H1 (cell line): ENCODE measurements at places on chromosomes 3 and 15. TPM values are rescaled to one million over a fixed set of nuclear protein-coding genes. Genes with fewer than 3 reads are reported as not detected.

DNA sequence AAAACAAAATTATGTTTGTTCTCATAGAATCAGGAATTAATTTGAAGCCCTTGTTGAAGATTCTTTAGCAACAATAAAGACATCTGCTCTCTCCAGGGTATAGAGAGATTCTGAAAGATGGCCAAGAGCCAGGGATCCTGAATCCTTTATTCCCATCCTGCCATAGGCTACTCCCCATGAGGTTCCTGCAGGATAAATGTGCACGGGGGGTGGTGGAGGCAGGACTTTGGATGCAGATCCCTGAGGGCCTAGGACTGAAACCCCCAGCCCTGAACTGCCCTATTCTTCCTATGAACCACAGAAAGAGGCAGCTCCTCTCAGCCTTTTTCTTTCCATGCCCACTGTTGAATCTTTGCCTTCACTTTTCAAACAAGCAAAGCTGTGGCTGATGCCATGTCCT, 17.1 kb downstream of the TMEM108 start:
- no peak overlapping the region for H3K4me3 ChIP-seq
- H3K4me1 ChIP-seq, result peaks cover 4% of the 10 kb centered on the region; the same call in 1 of the 2 replicates
- H3K27me3 ChIP-seq, result no peaks in the 10 kb centered on the region
- H3K27ac ChIP-seq, result no peak overlapping the region

- no peaks in the 10 kb centered on the region for H3K27me3 ChIP-seq
- no peak for DNase-seq
- no peaks in the 10 kb centered on the region; the same call in 1 of the 2 replicates for H3K4me1 ChIP-seq
- H3K36me3 ChIP-seq, result no peaks in the 10 kb centered on the region
Observed at GRCh38 chr3:81749265-81749664, 12.2 kb downstream of the GBE1 start.

DNA sequence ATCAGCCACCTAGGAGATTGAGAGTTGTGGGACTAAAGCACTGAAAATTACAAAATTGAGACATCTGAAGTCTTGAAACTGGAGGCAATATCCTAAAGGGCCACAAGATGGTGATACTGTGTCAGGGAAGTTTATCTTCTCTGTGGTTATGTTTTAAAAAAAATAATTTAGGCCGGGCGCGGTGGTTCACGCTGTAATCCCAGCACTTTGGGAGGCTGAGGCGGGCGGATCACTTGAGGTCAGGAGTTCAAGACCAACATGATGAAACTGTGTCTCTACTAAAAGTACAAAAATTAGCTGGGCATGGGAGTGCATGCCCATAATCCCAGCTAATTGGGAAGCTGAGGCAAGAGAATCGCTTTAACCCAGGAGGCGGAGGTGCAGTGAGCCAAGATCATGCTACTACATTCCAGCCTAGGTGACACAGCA, 17.9 kb upstream of the NIT2 start:
- H3K36me3 ChIP-seq, result no peaks in the 10 kb centered on the region
- H3K4me1 ChIP-seq, result no peaks in the 10 kb centered on the region
- no peak overlapping the region for H3K27ac ChIP-seq
- no peak for DNase-seq
- H3K27me3 ChIP-seq, result no peaks in the 10 kb centered on the region

CORO2B gene
- polyA plus RNA-seq, result 6.1 and 6.7 TPM in 2 replicates

SPINT1 gene
- polyA plus RNA-seq, result 155 and 266 TPM in 2 replicates

DNA sequence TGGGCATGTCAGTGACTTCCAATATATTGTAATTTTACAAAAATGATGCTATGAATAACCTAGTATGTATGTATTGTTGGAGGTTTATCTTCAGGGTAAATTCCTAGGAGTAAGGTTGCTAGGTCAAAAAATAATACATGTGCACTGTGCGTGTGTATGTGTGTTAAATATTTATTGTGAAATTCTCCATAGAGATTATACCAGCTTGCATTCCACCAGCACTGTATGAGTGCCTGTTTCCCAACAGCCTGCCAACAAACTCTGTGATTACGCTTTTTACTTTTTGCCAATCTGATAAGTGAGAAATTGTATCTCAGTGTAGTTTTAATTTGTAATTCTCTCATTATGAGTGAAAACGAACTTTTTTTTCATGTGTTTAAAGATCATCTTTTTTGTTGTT, 12.6 kb upstream of the IGF2BP2 start:
- H3K4me3 ChIP-seq, result no peak overlapping the region
- DNase-seq, result no peak
- H3K36me3 ChIP-seq, result no peaks in the 10 kb centered on the region
- no peaks in the 10 kb centered on the region for H3K4me1 ChIP-seq
- no peaks in the 10 kb centered on the region for H3K27me3 ChIP-seq

DNA sequence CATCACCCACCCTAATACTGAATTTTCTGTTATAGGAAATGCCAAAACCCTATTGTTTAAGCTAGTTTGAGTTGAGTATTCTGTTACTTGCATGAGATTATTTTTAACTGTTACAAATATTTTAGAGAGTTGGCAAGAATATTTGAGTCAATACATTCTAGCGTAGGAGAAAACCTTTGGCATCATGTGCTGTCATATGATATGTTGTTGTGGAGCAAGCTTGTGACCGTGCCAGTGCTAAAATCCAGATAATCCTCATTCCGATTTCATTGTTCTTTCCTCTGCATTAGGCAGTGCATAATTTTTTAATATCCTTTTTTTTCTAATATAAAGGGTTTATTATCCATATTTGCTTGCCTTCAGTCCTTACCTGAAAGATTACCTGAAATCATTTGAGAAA, 168.0 kb upstream of the GMNC start:
- DNase-seq, result no peak
- no peaks in the 10 kb centered on the region for H3K4me1 ChIP-seq
- no peaks in the 10 kb centered on the region for H3K27me3 ChIP-seq
- H3K27ac ChIP-seq, result no peak overlapping the region

DNA sequence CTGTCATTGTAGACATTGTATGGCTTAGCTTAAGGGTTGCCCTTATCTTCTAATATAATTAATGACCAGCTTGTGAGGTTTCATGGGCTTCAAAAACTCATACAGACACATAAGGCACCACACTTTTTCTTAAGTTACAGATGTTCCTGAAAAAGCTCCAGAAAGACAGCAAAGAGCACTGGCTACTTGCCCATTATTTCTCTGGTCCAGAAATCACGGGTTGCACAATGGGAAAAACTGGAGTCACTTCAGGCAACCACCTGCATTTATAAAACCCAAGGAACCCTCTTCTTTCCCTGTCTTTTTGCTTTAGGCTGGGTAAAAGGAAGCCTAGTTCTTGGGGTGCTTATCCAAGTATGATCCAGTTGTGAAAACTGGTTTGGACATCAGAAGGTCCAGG, 2.3 kb upstream of the COL6A6 start:
- no peaks in the 10 kb centered on the region for H3K36me3 ChIP-seq
- no peak for DNase-seq
- H3K27me3 ChIP-seq, result peaks cover 10% of the 10 kb centered on the region
- 0 out of 2 replicates have a peak, but pooled peaks cover 1% of the 10 kb centered on the region for H3K4me1 ChIP-seq

DNA sequence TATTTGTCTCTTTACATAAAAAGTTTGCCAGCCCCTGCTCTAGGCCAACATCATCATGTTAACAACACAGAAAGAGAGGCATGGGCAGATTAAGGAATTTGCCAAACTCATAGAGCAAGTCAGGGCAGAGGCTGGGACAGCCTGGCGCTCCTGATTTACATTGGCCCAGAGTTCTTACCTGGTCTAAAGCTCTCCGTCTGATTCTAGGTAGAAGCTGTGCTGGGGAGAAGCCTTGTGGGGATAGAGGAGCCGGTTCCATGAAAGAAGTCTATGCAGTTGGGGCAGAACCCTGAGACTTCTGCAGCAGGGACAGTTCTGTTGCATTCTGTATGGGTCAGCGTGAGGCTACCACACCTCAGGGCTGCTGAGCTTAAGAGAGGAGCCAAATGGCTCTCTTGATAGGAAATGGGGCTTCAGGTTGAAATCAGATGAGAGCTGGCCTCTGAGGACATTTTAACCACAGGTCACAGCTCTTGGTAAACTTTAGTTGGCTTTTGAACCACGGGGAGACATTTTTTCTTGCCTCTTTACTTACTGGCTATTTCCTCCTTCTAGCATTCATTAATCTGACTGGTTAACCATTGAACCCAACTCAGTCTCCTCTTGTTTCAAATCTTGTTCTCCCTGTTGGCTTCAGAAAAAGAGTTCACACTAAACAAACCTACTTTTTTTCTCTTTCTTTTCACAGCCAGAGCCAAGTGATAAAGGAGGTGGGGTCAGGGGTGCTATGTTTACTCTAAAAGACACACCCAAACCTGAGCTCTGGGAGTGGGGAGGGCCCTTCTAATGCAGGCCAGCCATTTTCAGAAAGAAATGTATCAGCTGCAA, 250.7 kb downstream of the OPA1 start:
- H3K27me3 ChIP-seq, result no peaks in the 10 kb centered on the region; the same call in 1 of the 2 replicates
- DNase-seq, result no peak
- H3K27ac ChIP-seq, result no peak overlapping the region
- H3K36me3 ChIP-seq, result no peaks in the 10 kb centered on the region
- peaks cover 3% of the 10 kb centered on the region; the same call in 1 of the 2 replicates for H3K4me1 ChIP-seq

GRCh38 chr3:183195266-183195665, 32.7 kb upstream of the LAMP3 start:
- H3K27ac ChIP-seq, result no peak overlapping the region
- H3K4me1 ChIP-seq, result no peaks in the 10 kb centered on the region
- H3K36me3 ChIP-seq, result no peaks in the 10 kb centered on the region
- no peak overlapping the region for H3K4me3 ChIP-seq
- DNase-seq, result no peak

CCDC54 gene
- polyA plus RNA-seq, result not detected in 2 replicates

DNA sequence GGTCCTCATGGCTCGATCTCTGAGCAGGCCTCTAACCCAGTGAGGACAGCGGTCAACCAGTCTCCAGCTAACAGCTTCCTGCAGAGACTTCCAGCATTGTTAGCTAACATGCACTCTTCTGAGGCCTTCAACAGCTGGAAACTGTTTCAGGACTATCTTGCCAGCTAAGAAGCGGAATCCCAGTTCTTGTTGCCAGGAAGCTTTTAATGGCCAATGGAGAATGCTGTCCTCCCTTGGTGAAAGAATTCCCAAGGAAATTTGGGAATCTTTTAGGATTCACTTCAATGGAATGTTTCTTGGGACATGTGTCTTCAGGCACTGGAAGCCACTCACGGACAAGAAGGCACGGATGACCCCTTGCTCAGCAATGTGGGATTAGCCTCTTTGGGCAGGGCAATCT, 91.7 kb downstream of the CEMIP start:
- H3K36me3 ChIP-seq, result no peaks in the 10 kb centered on the region
- peaks cover 8% of the 10 kb centered on the region for H3K4me1 ChIP-seq
- no peak overlapping the region for H3K27ac ChIP-seq
- no peak for DNase-seq

DNA sequence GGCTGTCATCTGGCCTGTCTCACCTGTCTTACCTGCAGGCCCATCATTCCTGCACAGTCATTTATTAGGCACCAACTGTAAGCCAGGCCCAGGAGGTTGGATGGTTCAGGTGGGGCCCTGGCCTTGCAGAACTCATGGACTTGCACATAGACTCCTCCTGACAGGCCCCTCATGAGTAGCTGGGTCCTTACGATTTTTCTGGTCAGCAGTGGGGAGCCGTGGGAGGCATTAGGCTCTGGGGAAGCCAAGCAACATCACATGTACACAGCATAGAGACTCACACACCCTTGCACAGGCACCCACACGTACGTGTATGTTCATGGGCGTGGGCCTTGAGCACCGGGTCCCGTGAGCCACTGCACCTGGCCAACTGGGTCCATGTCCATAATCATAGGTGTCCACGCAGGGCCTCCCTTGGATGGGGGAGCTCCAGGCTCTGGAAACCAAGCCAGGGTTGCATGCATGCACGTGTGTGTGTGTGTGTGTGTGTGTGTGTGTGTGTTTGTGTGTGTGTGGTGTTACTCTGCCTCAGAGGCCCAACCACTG, 20.3 kb downstream of the CISH start:
- H3K27ac ChIP-seq, result no peak overlapping the region
- no peaks in the 10 kb centered on the region for H3K36me3 ChIP-seq
- no peaks in the 10 kb centered on the region for H3K27me3 ChIP-seq

DNA sequence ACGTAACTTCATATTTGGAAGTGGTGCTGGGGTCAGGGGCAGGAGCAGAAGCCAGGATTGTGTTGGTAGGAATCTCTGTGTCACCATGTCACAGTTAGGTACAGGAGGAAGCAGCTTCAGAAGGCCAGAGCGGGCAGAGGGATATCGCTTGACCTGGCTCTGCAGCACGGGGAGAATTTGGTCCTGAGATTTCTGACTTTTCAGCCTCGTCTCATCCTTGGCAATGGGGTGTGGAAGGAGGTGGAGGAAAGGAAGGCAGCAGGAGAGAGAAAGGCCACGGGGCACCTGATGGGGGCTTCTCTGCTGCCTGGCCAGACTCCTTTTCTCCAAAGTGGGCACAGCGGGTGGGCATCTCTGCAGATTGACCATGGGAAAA, 564 bp downstream of the IL16 start:
- H3K4me1 ChIP-seq, result no peaks in the 10 kb centered on the region
- H3K36me3 ChIP-seq, result no peaks in the 10 kb centered on the region
- no peak for DNase-seq
- no peak overlapping the region for H3K4me3 ChIP-seq
- no peaks in the 10 kb centered on the region for H3K27me3 ChIP-seq

- no peak overlapping the region for H3K27ac ChIP-seq
- no peak for DNase-seq
- H3K36me3 ChIP-seq, result peaks cover 5% of the 10 kb centered on the region; the same call in 1 of the 2 replicates
Observed at GRCh38 chr3:128825117-128825725, 54.2 kb upstream of the ACAD9 start.

GRCh38 chr3:141994856-141995255, 118.4 kb downstream of the ATP1B3 start:
- H3K27me3 ChIP-seq, result no peaks in the 10 kb centered on the region
- no peak overlapping the region for H3K27ac ChIP-seq
- H3K4me1 ChIP-seq, result peaks cover 2% of the 10 kb centered on the region; the same call in 1 of the 2 replicates
- H3K36me3 ChIP-seq, result peaks cover 8% of the 10 kb centered on the region; the same call in 1 of the 2 replicates

GRCh38 chr15:37756407-37756806, 178.0 kb upstream of the TMCO5A start:
- DNase-seq, result no peak
- H3K4me1 ChIP-seq, result no peaks in the 10 kb centered on the region
- H3K36me3 ChIP-seq, result no peaks in the 10 kb centered on the region
- H3K27me3 ChIP-seq, result no peaks in the 10 kb centered on the region

- no peak for DNase-seq
- H3K27me3 ChIP-seq, result no peaks in the 10 kb centered on the region
- no peak overlapping the region for H3K4me3 ChIP-seq
- no peak overlapping the region for H3K27ac ChIP-seq
- H3K36me3 ChIP-seq, result no peaks in the 10 kb centered on the region
Observed at GRCh38 chr15:59298225-59298853, 74.3 kb downstream of the MYO1E start.

DNA sequence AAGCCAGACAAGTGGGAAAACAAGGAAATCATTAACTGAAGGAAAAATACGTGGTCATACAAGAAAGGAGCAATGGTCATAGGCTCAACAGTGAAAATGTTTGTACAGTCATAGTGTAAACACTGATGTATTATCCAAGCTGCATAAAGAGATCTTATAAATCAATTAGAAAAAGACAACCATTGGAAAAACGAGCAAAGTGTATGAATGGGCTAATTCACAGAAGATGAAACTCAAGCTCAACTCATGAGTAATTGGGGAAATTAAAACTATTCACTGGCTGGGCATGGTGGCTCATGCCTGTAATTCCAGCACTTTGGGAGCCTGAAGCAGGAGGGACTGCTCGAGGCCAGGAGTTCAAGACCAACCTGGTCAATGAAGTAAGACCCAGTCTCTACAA, 6.4 kb upstream of the IGF2BP2 start:
- no peak overlapping the region for H3K4me3 ChIP-seq
- H3K4me1 ChIP-seq, result peaks cover 4% of the 10 kb centered on the region
- peaks cover 6% of the 10 kb centered on the region; the same call in 1 of the 2 replicates for H3K27me3 ChIP-seq
- no peak overlapping the region for H3K27ac ChIP-seq
- H3K36me3 ChIP-seq, result peaks cover 25% of the 10 kb centered on the region
